ENCODE measurements at places on chromosomes 1 and 21.

GRCh38 chr1:151137789-151138188, 8.6 kb downstream of the SEMA6C start:
- DNase-seq: no peak

GRCh38 chr1:231724041-231724440, 97.5 kb downstream of the DISC1 start:
- DNase-seq: no peak

DNA sequence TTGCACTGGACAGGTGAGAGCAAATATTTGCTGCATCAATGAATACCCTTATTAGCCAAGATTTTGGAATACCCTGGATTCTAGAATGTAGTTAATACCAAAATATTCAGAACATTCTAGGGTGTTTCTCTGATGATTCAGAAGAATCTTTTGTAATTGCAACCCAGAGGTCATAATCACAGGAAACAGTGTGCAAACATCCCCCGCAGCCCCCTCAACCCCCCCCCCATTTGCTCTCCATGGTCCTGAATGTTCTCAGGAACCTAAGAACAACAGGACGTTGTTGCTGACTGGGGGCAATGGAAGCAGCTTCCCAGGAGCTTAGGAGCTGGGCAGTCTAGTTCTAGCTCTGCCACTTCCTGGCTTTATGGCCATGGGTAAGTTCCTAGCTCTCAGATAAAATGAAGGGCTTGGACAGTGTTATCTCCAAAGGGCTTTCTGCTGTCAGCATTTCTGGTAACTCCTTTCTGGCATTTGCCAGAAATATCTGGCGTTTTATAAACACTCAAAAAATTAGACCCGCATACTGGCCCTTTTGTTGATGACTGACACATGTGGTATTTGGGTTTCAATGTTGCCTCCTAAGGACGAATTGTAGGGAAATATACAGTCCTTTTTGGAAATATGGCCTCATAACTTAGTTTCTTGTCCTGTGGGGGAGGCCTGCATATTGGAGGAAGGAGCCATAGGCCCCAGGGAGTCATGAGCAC, 178.6 kb downstream of the RRAGC start:
- DNase-seq: peak; percentile 9

DNA sequence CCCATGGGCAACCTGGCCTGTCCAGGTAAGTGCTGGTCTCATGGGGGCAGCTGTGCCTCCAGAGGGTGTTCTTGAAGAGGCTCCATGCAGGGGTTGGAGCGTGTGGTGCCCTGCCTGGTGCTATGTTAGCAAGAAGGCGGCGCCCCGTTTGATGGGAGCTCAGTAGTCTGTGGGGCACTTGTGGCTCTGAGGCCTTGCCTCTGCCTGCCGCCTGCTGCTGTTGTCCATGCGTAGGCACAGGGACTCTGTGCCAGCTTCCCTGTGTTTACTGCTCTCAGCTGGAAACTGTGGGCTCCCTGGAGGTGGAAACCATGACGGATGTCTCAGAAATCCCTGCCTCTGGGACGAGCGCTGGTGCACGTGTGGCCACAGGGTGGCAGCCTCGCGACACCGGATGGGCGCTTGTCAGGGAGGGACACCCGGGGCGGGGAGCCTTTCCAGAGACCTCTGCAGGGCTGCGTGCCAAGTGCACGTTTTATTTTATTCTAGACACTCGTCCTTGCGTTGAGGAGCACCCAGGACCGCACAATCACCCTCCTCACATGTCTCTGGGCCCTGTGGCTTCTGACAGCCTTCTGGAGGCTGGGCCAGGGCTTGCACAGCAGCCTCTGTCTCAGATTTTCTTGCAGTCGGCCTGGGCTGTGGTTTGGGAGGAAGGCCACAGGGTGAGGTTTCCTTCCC, 27.1 kb downstream of the SNAP47 start:
- DNase-seq: peak; percentile 77

- no peak for DNase-seq
Observed at GRCh38 chr1:153880024-153880423, 42.7 kb downstream of the GATAD2B start.

- no peak for DNase-seq
Observed at GRCh38 chr1:217228689-217229088, 402.2 kb downstream of the GPATCH2 start.

DNA sequence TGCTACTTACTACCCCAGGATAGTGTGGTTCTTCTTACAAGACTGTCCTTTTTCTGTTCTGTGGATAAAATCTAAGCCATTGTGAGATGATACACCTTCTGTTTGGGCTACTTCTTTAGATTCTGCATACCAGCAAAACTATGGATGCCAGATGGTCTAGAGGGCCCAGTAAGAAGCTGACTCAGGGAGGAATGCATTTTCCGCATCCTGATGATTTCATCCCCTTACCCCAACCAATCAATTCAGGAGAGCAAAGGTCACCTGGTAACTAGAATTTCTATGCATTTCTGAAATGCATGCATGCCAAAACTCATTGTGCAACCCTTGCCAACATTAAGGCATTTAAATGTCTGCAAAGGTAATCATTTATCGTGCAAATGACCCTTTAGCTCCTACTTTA, 285.7 kb upstream of the ZP4 start:
- no peak for DNase-seq

- DNase-seq: peak; percentile 87
Observed at GRCh38 chr1:28374297-28374696, 4.8 kb downstream of the PHACTR4 start.

DNA sequence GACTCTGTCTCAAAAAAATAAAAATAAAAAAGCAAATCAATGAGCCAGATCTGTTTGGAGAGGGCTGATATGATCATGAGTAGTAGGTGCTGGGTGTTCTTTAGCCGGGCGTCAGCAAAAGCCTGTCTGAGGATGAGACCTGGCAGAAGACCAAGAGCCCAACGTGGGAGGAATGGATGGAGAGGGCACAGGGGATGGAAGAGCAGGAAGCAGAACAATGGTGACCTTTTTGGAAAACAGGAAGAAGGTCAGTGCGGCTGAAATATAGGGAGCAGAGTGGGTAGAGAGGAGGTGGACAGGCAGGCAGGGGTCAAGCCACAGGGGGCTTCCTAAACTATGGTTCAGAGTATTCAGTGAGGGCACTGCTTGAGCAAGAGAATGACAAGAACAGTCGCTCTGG, 30.9 kb downstream of the VWA5B1 start:
- DNase-seq: no peak

DNA sequence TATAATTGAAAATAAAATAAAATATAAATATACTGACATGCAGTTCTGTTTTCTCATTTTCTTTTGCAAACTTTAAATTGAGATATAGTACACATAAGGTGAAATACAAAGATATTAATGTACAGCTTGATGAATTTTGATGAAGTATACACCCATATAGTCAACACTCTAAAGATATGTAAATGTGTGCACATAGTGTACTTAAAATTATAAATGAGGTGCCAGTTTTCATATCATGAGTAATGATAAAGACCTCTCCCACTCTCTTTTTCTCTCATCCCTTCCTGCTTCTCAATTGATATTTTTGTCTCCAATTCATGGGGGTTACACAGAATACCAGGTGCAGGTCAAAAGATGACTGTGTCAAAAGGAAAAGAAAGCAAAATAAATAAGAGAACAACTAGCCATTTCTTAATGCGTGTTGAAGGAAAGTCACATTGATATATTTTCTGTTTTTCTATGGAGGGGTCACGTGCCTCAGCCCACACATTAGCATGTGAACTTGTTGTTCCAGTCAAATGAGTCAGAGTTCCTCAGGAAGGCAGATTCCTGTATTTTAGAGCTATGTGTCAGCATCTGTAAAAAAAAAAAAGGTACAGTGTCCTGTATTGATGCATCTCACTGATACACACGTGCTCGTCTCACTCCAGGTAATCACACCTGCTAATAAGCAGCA, 64.3 kb upstream of the HOOK1 start:
- peak; percentile 94 for DNase-seq

GRCh38 chr1:206766251-206766856, 4.2 kb upstream of the IL19 start:
- peak; percentile 18 for DNase-seq

GRCh38 chr1:65953170-65953569, 160.5 kb downstream of the PDE4B start:
- DNase-seq: no peak

DNA sequence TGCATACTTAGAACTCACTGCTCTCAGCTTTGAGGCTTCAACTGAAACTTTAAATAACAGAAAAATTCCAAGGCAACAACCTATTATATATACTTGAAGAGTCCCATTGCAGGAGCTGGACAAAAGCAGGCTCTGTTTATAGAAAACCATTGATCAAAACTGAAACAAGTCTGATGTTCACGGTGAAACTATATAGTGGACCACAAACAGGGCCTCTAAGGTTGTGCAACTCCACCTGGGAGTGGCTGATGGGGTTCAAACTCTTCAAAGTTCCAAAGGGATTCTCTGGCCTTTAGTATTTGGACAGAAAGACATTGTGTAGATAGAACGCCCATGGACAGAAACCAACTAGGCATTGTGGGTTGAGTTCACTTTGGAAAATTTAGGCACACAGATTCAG, 140.3 kb downstream of the ZC3H11B start:
- no peak for DNase-seq

DNA sequence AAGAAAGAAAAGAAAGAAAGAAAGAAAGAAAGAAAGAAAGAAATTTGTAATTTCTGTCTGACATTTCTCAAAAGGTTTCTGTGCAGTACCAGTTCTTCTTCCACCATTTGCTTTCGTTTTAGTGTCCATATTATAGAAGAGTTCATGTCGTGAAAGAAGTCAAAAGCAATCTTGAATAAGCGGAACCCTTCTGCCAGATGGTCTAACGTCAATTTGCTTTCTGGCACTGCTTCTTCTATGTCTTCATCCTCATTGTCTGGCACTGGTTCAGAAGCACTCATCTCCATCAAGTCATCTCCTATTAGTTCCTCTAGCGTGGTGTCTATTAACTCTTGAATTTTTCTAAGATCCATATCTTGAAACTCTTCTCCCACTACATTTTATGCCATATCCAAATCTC, 170.0 kb upstream of the KCTD3 start:
- no peak for DNase-seq

GRCh38 chr1:110060034-110060661, 10.3 kb downstream of the ALX3 start:
- DNase-seq: peak; percentile 45

- DNase-seq: no peak
Observed at GRCh38 chr1:154849645-154850131, 20.4 kb downstream of the KCNN3 start.

DNA sequence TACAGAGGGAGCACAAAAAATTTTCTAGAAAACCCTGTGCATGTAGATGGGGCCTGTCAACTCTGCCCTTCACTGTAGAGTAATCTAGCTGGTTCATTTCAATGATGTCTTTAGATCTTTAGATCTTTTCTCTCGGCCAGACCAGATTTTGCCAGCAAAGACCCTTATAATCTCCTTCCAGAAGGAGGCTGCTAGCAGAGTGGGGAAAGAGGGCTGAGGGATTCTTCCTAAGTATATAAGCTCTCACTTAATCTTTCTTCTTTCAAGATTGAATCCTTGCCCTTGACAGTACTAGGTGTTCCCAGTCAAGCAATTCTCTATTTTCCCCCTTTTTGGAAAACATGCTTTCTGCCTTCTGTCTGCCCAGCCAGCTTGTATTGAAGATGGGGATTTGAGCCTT, 34.3 kb downstream of the BCAS2 start:
- no peak for DNase-seq

- no peak for DNase-seq
Observed at GRCh38 chr1:214277704-214278635, 3.0 kb upstream of the SMYD2 start.

GRCh38 chr1:208201229-208201628, 43.0 kb downstream of the PLXNA2 start:
- peak; percentile 66 for DNase-seq

DNA sequence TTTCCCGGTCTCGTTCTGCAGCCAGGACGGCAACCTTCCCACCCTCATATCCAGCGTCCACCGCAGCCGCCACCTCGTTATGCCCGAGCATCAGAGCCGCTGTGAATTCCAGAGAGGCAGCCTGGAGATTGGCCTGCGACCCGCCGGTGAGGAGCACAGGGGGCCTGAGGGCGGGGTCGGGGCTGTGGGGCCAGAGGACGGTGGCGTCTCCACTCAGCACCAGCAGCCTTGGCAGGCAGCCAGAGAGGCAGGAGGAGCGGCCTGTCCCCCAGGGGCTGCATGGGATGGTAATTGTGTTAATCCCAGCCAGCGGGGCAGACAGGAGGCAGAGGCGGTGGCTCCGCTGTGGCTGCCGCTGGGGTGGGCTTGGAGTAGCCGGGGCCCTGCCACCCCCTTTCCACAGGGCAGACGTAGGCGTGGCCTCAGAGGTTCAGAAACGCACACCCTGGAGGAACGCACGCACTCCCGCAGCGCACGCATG, 12.1 kb downstream of the SAMD11 start:
- DNase-seq: no peak

DNA sequence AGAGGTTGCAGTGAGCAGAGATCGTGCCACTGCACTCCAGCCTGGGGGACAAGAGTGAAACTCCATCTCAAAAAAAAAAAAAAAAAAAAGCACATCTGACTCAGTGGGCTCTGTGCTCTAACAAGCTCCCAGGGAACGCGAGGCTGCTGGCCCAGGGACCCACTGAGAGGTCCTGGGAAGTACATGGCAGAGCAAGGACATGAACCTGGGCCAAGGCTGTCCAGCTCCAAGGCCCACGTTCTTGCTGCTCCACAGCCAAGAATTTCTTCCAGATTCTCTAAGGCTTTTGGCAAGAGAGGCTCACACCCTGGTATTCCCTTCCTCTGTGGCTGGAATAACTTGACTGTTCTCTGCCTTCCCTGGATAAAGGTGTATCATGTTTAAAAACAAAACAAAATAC, 15.4 kb upstream of the AGTRAP start:
- DNase-seq: no peak

DNA sequence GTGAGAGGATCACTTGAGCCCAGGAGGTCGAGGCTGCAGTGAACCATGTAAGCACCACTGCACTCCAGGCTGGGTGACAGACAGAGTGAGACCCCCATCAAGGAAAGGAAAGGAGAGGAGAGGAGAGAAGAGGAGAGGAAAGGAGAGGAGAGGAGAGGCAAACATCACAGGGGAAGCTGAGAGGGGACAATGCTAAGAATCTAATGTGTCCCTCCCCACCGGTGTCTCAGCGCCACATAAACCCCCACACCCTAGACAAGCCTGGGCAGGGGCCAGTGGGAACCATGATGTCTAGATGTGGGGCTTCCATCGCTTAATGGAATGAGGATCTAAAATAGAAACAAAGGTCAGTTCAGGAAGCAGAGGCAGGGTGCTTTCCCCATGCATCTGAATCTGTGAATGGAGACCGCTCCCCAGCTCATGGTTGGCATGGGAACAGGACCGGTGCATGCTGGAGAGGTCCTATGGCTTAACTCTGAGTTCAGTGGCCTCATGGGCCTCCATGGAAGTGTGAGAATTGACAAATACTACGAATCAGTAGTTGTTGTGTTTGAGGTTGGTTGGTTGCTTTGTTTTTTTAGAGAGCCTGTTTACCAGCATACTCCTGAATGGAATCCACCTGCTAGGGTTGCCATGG, 16.3 kb upstream of the LAPTM5 start:
- DNase-seq: no peak

- DNase-seq: peak; percentile 79
Observed at GRCh38 chr21:38930853-38931252, 125.1 kb downstream of the ETS2 start.

- no peak for DNase-seq
Observed at GRCh38 chr1:154857022-154857421, 13.1 kb downstream of the KCNN3 start.
